ENCODE measurements at places on chromosomes 5 and 9. TPM values are rescaled to one million over a fixed set of nuclear protein-coding genes. Genes with fewer than 3 reads are reported as not detected.

Gene PFN3
- not detected for total RNA-seq

Gene FBP1
- not detected for total RNA-seq

Gene TAF11L14
- total RNA-seq: not detected

GRCh38 chr5:179413711-179414458 is 68.6 kb upstream of the ADAMTS2 start:
- DNase-seq: no peak

DNA sequence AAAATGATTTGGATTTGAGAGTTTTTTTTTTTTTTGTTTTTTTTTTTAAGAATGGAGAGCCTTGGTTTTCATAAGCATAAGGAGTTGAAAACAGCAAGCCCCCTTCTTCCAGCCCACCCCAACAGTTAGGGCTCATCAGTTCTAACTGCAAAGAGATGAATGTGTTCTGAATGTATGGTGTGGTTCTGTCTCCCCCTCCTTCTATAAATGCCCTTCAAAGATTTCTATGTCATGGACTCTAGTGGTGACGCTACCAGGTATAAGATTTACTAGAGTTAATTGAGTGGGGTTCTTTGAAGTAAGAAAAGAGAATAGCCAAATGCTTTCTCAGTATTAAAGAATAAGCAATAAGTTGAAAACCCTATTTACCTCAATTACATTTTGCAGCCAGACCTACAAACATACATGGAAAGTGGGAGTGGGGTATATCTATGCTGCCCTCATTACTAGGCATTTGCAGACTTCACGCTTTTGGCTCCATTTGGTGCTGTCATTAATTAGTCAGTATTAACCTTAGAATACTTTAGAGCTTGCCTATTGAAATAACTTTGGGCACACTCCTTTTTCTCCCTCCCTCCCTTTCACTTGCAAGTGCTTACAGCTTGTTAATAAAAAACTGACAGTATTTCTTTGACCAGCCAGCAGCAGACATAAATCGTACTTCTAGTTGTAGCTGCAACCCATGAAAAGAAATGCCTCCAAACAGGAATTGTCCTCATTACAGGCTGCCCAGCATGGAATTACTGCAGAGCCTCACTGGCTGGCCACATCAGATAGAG is 667.2 kb upstream of the ZNF608 start:
- DNase-seq: no peak

Gene NUTM2G
- not detected for total RNA-seq

GRCh38 chr5:148586796-148587195 is 67.5 kb downstream of the HTR4 start:
- no peak for DNase-seq

DNA sequence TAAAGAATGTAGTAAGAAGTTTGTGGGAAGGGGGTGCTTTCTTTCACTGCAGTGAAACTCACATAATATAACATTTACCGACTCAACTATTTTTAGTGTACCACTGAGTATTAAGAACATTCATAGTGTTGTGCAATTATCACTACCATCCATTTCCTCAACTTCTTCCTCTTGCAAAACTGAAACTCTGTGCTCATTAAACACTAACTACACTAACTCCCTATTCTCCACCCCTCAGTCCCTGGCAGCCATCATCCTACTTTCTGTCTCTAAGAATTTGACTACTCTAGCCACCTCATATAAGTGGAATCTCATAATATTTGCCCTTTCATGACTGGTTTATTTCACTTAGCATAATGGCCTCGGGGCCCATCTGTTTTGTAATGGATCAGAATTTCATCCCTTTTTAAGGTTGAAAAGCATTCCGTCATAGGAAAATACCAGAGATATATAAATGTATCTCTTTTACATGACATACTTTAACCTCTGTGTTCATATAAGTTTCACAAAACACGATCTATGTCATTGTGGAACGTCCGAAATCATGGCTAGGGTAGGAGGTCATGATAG is 56.3 kb upstream of the DIRAS2 start:
- DNase-seq: no peak

- peak; percentile 34 for DNase-seq
Observed at GRCh38 chr9:107174441-107174840, 108.6 kb upstream of the RAD23B start.

GRCh38 chr9:35689542-35690293 is at the start of gene TPM2:
Gene TPM2, minus strand, starts transcription at chr9:35689925. Its CDS starts 108 bp downstream, at chr9:35689817.
- peak; percentile 88 for DNase-seq

DNA sequence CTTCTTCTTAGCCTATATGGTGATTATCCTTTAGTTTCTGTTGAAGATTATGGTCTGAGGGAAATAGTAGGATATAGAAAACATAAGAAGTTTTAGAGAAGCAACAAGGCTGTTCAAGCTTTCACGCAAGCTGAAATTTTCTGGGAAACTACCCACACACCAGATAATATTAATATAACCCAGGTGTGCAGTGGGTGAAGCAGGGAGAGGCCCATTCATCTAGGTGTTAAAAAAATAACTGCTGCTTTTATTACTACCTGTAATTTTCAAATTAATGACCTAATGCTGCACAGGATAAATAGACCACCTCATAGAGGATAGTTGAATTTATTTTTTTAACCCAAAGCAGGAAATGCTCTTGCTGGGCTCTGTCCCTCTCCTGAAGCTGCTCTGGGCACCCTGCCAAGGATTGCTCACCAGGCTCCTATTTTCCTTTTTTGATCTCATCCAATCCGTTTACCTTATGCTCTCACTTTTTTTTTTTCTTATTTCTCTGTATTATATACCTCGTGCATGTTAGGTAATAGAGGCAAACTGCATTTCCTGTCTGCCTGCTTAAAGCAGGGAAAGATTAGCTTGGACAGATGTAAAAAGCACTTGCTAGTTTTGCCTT is 124.3 kb upstream of the SLC12A2 start:
- peak; percentile 94 for DNase-seq

DNA sequence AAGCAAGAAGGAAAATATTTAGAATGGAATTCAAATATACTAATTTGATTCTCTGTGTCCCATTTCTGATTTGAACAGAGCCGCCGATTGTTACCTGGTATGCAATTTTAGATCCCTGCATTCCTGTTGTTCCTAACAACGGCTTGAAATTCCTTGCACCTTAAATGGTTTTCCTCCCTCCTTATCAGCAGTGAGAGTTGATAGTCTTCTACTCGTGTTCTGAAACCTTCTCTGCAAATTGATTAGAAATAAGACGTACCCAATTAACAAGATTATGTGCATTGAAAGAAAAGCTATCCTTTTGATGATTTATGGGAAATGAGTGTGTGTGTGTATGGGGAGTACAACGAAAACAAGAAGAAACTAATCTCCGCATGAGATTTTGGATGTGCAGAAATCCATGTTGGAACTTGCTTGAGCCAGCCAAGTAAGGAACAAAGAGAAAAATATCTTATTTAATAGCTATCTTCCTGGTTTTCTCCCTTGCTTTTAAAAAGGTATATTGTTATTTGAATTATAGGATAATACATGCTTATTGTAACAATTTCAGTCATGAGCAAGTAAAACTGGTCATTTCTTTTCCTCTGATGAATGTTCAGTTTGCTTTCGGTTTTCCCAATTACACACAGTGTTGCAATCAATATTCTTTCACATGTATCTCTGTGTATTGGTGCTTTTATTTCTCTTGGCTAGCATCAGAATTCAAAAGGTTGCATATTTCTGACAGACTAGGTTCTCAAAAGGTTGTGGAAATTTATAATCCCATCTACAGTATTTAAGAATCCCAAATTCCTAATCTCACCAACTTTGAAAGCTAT is 211.1 kb upstream of the ACTBL2 start:
- DNase-seq: no peak

DNA sequence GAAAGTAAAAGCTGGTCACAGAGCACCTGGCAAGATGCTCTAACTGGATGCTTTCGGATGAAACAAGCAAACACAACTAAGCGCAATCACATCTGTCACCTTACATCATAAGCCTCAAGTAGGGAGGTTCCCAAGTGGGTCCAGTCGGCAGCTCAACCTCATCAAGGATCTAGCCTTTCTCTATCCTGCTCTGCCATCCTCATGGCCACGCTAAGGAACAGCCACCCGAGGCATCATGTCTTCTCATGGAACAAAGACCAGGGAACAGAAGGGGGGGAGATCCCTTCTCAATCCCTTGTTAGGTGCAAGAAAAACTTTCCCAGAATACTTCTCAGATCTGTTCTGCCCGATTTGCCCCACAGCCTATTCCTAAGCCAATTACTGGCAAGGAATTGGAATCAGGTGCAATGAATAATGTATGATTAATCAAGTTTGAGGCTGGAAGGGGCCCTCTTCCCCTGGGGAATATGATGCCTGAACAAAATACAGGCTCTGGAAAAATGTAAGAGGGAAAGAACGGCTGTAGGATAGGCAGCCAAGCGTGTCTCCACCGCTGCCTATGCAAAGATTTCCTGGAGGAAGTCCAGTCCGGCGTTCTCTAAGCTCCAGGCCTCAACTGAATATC is 1.3 kb upstream of the HABP4 start:
- DNase-seq: no peak
